Effector memory CD8-positive, alpha-beta T cell (primary cell): ENCODE measurements at places on chromosomes 1 and 21.

- DNase-seq: no peak
Measured at GRCh38 chr1:93172778-93173177, 7.4 kb downstream of the TMED5 start.

GRCh38 chr1:24203404-24203803 is 16.3 kb upstream of the IFNLR1 start:
- no peak for DNase-seq

- no peak for DNase-seq
Measured at GRCh38 chr1:227902641-227902990, 45.1 kb downstream of the WNT9A start.

- no peak for DNase-seq
Measured at GRCh38 chr1:54109129-54110090, 43.4 kb downstream of the CDCP2 start.

GRCh38 chr1:203052601-203053000 is 26.3 kb downstream of the PPFIA4 start:
- DNase-seq: no peak

- DNase-seq: no peak
Measured at GRCh38 chr1:197902131-197902453, 338 bp upstream of the C1orf53 start.

DNA sequence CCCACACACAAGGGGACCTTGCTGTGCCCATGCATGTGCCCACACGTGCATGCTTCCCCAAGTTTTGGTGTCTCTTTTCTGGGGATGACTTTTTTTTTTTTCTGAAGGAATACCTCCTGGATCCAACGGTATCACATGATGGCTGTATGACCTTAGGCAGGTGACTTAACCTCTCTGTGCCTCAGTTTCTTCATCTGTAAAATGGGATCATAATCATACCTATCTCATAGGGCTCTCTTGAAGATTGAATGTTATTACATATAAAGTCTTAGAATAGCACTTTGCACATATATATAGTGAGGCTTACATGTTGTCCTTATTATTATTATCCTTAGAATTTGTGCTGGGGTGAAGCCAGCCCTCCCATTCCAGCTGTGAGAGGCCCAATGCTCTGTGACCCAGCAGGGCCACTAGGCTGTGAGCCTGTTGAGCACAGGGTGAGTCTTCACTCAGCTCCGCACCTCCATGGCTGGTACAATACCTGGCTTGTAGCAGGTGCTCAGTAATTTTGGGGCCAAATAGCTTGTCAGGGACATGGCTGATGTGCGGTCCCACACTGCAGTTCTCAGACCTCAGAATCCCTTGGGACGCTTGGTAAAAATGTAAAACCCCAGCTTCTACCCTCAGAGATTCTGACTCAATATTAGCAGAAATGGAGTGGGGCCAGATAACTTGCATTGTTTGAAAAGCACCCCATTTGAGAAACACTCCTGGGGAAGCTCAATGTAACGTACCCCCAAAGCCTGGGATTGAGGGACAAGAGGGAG is 20.6 kb downstream of the STUM start:
- DNase-seq: no peak
